ENCODE measurements at places on chromosomes 3 and 15.
A peak's percentile ranks its signal among the peaks of the same experiment; 100 is the strongest.

- no peak for DNase-seq
These were observed 47.4 kb downstream of the GPR171 start for GRCh38 chr3:151155409-151156128.

- no peak for DNase-seq
These were observed 34.7 kb downstream of the GBE1 start for GRCh38 chr3:81726735-81727134.

GRCh38 chr15:70487387-70487740, 276.0 kb downstream of the UACA start:
- no peak for DNase-seq

DNA sequence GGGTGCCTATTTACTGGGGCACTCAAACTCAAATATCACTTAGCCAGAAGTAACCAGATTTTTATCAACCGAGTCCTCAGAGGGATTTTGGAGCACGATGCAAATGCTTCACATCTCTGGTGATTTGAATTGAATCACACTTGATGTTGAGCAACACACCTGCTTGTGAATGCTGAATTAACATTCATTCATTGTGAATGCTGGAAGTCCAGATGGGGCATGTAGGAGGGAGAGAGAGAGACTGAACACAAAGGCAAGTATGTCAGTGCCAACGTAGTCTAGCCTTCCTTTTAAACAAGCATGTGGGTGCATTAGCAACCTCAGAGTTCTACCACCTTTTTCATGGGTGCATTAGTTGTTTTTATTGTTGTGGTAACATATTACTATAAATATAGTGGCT, 156.2 kb downstream of the ADAMTSL3 start:
- DNase-seq: no peak

DNA sequence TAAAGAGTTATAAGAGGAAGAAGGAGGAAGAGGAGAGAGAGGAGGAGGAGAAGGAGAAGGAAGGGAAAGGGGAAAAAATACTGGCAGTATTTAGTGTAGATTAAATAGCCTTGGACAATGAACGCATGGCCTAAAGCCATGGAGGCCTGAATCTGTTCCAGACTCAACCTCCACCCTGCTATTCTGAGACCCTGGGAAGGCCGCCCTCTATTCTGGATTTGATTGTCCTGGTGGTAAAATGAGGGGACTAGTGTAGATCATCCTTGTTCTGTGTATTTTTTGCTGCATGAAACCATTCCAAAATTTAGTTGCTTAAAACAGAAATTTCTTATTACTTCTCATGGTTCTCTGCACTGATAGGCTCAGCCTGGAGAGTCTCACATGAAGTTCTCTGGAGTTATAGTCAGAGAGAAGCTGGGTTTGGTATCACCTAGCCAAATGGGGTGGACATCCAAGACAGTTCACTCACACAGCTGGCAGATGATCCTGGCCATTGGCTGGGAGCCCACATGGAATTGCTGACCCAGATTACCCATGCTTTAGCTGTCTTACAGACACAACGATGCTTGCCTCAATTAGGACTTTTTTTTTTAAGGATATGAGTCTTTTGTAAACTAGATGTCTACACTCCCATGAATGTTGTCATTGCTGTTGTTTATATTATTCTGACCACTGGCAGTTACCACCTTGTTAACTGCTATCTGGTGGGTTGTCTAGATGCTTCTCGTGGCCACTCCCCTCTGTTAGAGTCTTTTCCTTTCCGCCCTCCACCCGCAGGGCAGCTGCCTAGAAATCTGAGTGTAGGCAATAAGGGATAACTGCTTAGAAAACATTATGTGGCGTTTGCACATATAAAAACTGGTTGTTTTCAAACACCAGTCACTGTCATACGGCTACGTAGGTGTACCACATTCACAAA, 149.9 kb downstream of the SST start:
- no peak for DNase-seq

GRCh38 chr3:194003114-194004057, 132.6 kb upstream of the HES1 start:
- peak; percentile 91 for DNase-seq

GRCh38 chr15:38587214-38587613, 22.6 kb upstream of the RASGRP1 start:
- DNase-seq: no peak

DNA sequence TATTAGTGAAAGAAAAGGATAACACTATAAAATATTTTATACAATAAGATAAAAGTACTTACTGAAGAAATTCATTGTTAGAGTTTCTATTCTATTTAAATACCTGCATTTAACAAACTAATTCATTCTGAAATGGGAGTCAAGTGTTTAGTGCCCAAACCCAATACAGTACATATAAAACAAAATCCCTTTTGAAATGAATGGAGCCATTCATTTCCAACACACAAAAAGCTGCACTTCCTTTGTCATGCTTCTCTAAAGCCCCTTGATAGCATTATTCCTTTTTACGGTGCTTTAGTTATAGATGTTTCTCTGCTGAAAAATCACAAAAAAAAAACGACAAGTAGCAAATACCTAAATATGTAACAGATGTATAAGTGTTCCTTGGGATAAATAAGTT, 596.3 kb downstream of the ZIC1 start:
- no peak for DNase-seq
